Activated CD4-positive, alpha-beta memory T cell treated with anti-CD3 and anti-CD28 coated beads, Interleukin-2, amount 10 ng/mL, durations not matched to agents 7 days and 5 days (primary cell): ENCODE measurements at places on chromosomes 16 and 17. TPM values are rescaled to one million over a fixed set of nuclear protein-coding genes. Genes with fewer than 3 reads are reported as not detected.

- DNase-seq = no peak
Measured at GRCh38 chr17:34006126-34006525, 249.0 kb upstream of the CCL2 start.

DNA sequence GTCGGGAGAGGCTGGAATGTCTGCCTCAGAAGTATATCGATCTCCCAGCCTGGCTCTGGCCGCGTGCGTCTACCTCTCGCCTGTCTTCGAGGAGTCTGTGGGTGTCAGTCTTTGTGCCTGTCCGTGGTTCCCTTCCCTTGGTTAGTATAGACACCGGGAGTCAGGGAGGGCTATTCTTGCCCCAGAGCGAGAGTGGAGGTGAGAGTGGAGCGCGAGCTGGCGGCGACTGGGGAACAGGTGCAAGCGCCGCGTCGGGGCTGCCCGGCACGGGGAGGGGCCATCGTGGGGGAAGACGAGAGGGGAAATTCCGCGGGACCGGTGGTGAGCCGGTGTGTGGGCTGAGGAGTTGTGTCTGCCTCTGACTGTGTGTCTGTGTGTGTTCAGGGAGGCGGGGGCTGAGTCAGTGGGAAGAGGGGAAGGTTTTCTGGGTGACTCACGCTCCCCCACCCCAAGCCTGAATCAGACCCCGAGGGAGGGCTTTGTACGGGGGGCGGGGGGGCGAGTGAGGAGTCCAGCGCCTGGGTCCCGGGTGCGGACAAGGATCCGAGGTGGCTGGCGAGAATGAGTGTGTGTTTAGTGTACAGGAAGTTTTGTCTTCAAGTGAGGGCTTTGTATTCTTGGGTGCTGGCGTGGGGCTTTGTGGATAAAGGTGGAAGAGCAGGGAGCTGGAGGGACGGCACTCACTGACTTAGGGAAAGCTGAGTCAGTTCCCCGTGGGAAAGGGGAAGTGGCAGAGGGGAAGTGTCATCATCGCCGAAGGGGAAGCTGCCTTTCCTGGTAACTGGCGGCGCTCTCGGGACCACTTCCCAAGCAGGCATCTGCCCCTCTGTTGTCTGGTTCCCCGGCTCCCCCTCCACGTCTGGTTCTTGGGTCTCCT is 8.6 kb downstream of the KDM6B start:
- peak; percentile 85 for DNase-seq

GRCh38 chr17:1979182-1979985 is 45.8 kb downstream of the RTN4RL1 start:
- DNase-seq = no peak

DNA sequence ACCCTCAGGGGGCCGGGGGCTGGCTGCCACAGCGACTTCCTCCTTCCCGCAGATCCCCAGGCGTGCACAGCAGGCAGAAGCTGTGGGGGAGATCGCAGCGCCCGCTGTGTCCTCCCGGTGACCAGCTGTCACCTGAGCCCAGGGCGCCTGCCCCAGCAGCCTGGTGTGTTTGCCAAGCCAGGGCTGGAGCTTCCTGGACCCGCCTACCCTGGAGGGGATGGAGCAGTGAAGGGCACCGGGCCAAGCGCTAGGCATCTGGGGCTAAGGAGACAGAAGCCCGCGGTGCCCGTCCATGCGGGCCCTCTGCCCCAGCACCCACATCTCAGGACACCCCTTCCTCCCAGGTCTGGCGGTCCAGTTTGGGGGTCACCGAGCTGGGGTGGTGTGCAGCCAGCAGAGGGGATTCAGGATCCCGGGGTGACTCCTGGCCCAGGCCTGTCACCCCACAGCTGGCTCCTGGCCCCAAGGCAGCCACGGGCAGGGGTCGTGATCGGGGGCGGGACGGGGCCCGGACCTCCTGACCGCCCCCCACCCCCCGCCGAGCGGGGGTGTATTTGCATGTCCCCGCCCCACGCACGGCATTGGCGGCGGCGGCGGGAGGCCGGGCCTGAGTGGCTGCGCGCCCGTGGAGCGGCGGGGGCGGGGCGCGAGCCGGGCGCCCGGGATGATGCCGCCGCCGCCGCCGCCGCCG is at the start of gene RAB26:
RAB26 (plus strand) TSS at position 645 of the 691 bp plus-strand sequence. CDS start 159 bp downstream, outside the sequence.
- peak; percentile 60 for DNase-seq

DNA sequence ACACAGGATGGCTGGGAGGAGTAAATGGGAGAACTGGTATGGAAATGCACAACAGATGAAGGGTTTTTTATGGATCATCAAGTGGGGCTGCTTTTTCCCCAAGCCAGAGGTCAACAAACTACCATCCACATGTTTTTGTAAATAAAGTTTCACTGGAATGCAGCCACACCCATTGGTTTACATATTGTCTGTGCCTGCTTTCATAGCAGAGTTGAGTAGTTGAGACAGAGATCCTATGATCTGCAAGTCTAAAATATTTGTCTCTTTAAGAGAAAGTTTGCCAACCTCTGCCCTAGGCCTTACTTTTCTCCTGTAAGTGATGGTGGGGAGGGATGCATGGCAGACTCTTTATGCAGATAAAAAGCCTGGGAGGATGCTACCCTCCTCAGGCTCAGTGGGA is 341.4 kb downstream of the CA10 start:
- no peak for DNase-seq

GRCh38 chr16:15492091-15492740 is 57.8 kb downstream of the BMERB1 start:
- DNase-seq = no peak

GRCh38 chr17:48600244-48601098 is 4.3 kb downstream of the HOXB6 start:
- no peak for DNase-seq

DNA sequence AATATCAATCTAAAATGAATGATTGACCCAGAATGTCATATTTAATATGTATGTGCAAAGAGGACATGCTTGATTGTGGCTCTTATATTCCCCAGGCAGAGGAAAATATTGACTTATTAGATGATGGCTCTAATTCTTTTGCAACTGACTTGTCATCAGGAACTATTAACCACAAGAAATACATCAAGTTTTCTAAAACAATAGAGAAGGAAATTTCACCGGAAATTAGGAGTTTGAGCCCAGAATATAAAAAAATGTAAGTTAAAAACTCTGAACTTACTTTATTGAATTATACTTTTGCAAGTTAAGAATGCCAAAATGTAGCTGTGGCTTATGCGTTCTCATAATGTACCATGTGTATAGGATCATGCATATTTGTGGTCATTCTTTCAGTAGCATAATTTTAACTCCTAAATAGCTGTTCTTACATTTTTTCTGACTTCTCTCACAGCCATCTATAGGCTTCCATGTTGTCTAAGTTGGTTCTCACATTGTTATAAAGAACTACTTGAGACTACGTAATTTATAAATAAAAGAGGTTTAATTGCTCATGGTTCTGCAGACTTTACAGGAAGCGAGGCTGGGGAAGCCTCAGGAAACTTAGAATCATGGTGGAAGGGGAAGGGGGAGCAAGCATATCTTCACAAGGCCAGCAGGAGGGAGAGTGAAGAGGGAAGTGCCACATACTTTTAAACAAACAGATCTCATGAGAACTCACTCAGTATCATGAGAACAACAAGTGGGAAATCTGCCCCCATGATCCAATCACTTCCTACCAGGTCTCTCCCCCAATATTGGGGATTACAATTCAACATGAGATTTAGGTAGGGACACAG is 11.6 kb downstream of the EFCAB13 start:
- no peak for DNase-seq

- DNase-seq = no peak
Measured at GRCh38 chr16:83002351-83003334, 375.9 kb downstream of the CDH13 start.

DNA sequence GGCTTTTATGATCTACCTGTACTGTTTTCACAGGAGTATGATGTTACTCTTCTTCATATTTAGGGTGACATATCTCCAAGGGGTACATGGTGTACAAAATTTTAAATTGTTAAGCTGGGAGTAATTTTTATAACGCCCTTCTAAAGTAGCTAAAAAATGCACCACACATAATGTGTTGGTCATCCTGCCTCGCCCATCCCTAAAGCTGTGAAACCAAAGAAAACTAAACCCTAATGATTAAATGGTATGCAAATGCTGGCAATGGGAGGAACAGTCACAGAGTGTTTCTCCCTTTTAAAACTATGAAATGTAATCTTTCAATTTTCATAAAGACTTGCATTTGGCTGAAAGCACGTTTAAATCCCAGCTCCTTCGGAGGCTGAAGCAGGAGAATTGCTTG is 2.0 kb upstream of the KRT24 start:
- no peak for DNase-seq

DNA sequence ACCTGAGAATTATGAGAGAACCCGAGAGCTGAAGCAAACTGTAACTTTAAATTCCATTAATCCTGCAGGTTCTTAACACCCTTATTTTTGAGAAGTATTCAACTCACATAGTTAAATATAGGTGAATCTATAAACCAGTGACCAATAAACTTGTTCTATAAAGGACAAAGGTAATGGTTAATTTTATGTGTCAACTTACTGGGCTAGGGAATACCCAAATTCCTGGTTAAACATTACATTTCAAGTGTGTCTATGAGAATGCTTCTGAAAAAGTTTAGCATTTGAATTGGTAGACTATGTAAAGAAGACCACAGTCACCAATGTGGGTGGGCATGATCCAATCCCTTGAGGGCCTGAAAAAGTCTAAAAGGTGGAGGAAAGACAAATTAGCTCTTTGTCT is 99.1 kb downstream of the KCNJ2 start:
- no peak for DNase-seq

GRCh38 chr16:51416926-51417325 is 265.9 kb upstream of the SALL1 start:
- DNase-seq = no peak

DNA sequence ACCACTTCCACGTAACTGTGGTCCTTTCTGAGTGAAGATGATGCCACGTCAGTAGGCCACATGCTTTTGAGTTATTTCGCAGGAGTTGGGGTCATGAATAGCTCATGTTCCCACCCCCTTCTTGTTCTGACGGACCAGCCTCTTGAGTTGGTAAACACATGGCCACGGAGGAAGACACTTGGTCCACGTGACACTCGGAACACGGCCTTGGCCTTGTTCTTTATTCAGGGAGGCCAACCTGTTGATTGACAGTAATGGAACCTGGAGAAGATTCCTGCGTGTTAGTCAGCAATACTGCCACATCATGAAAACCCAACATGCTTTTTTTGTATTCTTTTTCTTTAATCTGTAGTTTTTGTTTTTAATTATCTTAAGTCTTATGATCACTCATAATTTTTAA is 56.3 kb downstream of the SEC14L1 start:
- no peak for DNase-seq

GRCh38 chr16:27251541-27252205 is 16.9 kb downstream of the NSMCE1 start:
- DNase-seq = no peak

GRCh38 chr16:28292731-28293600 is 641 bp downstream of the SBK1 start:
- DNase-seq = no peak

DNA sequence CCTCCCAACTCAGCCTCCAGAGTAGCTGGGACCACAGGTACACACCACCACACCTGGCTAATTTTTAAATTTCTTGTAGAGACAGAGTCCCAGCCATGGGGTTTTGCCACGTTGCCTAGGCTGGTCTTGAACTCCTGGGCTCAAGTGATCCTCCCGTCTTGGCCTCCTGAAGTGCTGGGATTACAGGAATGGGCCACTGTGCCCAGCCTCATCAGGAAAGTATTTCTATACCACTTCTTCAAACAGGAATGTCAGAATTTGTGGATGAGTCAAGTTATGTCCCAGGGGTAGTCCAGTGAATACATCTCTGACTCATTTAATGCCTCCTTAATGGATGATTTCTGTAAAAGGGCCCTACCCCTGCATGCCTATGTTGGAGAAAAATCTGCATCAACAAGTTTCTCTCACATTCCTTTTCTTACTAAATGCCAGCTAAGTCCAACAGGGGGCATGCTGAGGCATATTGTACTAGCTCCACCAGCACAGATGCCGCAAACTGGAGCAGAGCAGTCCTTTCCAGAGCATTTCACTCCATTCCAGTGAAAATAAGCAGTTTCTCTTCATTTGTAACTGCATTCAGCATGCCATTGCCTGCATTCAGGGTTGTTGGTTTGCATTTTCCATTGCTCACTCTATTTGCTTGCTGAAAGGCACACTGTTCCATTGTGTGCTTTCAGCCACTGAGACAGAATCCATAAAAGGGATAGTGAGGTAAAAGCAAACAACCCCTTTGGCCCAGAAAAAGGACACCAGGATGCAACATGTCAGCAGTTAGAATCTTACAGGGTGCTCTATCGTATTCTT is 5.3 kb upstream of the CAVIN1 start:
- peak; percentile 38 for DNase-seq

CHST4 gene
- total RNA-seq = not detected

ZNF469 gene
- total RNA-seq = 0.23 TPM

SLC35G3 gene
- not detected for total RNA-seq

EVPLL gene
- not detected for total RNA-seq

KRT28 gene
- total RNA-seq = not detected

CHST5 gene
- not detected for total RNA-seq

DCXR gene
- 95.2 TPM for total RNA-seq

ADAP2 gene
- 0.65 TPM for total RNA-seq

C16orf95 gene
- 9.6 TPM for total RNA-seq

MYH3 gene
- 2.5 TPM for total RNA-seq

TNFRSF17 gene
- total RNA-seq = not detected

PYY gene
- total RNA-seq = not detected

RNF157 gene
- 83.9 TPM for total RNA-seq

SLC5A2 gene
- 0.30 TPM for total RNA-seq
